Placental pericyte (primary cell): ENCODE measurements at places on chromosomes 3 and 15. TPM values are rescaled to one million over a fixed set of nuclear protein-coding genes. Genes with fewer than 3 reads are reported as not detected.

The SENP7 gene
- 10.6 and 11.4 TPM in 2 replicates for total RNA-seq

The ATP8B4 gene
- total RNA-seq: 2.7 and 5.3 TPM in 2 replicates

The ATP13A4 gene
- not detected in 2 replicates for total RNA-seq

The RAB6B gene
- total RNA-seq: under 0.01 and 0.14 TPM in 2 replicates

The CCDC39 gene
- not detected in 2 replicates for total RNA-seq

The SLC12A1 gene
- total RNA-seq: not detected in 2 replicates

The SYNPR gene
- total RNA-seq: not detected in 2 replicates

The TMEM212 gene
- not detected in 2 replicates for total RNA-seq

The ROBO1 gene
- 46.5 and 141 TPM in 2 replicates for total RNA-seq
